ENCODE measurements at places on chromosomes 4 and X. TPM values are rescaled to one million over a fixed set of nuclear protein-coding genes. Genes with fewer than 3 reads are reported as not detected.

DOK7 gene
- 3.6 TPM for total RNA-seq

PDLIM3 gene
- total RNA-seq, result 0.56 TPM

SLC38A5 gene
- 92.3 TPM for total RNA-seq

PLP1 gene
- total RNA-seq, result not detected

GAGE12E gene
- not detected for total RNA-seq

ASB12 gene
- total RNA-seq, result not detected

ZMAT1 gene
- not detected for total RNA-seq
